Activated effector memory CD4-positive, alpha-beta T cell treated with anti-CD3 and anti-CD28 coated beads, Interleukin-2, amount 50 U/mL, for 16 hours (primary cell): ENCODE measurements at places on chromosomes 7 and 10.

DNA sequence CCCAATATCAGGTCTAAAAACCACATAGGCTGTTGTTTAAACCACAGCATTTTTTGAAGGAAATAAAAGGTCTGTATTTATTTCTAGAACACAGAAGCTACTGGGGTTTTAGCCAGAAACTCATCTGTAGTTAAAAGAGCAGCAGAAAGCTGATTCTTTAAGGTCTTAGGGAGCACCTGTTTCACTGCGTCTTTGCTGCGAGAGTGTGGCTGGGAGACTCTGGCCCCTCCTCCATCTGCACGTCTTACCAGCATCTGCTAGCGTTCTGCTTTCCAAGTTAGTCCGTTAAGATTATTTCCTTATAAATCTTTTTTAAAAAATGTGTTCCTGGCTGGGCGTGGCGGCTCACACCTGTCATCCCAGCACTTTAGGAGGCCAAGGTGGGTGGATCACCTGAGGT lies 95.9 kb downstream of the ADARB2 start:
- no peak for DNase-seq

DNA sequence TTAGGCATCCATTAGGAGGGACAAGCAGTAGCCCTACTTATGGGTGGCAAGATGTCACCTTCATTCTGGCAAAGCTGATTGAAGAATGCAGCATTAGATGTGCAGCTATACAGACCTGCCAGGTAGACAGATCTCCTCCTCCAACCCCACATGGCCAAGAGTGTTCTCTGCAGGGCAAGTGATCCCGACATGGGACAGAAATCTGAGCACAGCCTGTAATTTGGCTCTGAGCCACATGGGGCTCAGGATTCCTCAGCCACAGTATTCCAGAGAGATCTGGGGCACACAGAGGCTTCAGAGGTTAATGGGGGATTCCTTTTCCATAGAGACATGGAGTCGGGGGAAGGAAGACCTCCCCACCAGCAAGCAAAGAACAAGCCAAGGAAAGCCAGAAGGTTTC lies 58.7 kb upstream of the GDF10 start:
- no peak for DNase-seq

GRCh38 chr10:86962136-86962980 lies 4.0 kb downstream of the SNCG start:
- peak; percentile 51 for DNase-seq

GRCh38 chr10:67861750-67862432 lies 22.6 kb upstream of the SIRT1 start:
- no peak for DNase-seq

GRCh38 chr10:78945838-78946237 lies 122.9 kb upstream of the ZMIZ1 start:
- DNase-seq, result no peak

- DNase-seq, result no peak
Observed at GRCh38 chr7:87316097-87316700, 29.3 kb upstream of the CROT start.

GRCh38 chr10:62098278-62099121 lies 170.1 kb downstream of the RTKN2 start:
- no peak for DNase-seq

- DNase-seq, result no peak
Observed at GRCh38 chr10:35711615-35712411, 69.7 kb upstream of the FZD8 start.

DNA sequence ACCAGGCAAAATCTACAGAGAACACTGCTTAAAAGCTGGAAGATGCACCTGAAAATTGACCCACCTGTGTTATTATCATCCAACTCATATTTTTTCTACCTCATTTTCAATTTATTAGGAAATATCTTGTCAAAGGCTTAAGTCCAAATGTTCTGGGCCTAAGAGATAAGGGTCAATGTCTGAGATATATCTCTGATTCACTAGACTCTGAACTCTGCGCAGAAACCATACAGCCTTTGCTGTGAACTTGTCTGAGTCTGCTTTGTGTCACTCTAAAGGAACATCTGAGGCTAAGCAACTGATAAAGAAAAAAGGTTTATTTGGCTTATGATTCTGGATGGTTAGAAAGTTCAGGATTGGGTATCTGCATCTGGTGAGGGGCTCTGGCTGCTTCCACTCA lies 3.7 kb downstream of the PON1 start:
- no peak for DNase-seq

- DNase-seq, result no peak
Observed at GRCh38 chr10:67520924-67521520, 175.0 kb downstream of the CTNNA3 start.

GRCh38 chr7:155296788-155297516 lies 726 bp upstream of the INSIG1 start:
- peak; percentile 94 for DNase-seq

DNA sequence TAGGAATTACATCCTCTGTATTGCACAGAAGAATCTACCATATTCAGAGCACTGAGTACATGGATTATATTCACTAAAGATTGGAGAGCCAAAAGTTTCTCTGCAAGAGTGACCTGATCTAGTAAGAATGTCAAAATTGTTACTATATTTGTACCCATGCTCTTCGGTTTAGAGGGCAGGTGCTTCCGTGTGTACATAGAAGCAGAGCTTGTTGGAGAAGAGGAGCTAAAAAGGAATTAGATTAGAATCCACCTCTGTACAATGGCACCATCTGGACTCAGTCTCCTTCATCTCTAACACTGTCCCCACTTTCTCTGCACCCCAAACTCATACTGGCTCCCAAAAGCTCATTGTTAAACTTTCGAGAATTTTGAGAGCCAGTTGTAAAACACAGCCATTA lies 8.3 kb downstream of the CALD1 start:
- DNase-seq, result no peak

DNA sequence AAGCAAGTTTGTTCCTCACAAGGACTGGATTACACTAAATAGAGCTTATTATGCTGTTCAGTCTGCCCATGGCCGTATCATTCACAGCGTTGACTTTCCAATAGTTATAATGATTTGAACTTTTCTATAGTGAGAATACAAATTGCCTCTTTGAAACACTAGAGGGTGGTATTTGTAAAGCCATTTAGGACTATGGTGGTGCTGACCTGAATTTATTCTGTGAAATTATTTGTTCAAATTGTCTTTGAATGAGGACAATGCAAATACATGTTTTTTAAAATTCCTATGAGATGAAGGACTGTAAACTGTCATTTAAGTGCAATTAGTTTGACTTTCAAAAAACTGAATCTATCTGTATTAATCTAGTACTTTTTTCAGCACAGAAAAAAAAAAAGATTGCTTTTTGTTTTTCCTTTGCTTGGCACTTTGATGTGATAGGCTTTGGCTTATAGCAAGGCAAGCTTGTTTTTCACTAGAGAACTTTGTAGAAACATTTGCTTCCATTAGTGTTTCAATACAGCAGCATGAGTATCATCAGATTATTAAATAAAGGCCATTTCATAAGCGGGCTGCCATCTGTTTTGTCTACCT lies 122.7 kb upstream of the TMEM229A start:
- no peak for DNase-seq

DNA sequence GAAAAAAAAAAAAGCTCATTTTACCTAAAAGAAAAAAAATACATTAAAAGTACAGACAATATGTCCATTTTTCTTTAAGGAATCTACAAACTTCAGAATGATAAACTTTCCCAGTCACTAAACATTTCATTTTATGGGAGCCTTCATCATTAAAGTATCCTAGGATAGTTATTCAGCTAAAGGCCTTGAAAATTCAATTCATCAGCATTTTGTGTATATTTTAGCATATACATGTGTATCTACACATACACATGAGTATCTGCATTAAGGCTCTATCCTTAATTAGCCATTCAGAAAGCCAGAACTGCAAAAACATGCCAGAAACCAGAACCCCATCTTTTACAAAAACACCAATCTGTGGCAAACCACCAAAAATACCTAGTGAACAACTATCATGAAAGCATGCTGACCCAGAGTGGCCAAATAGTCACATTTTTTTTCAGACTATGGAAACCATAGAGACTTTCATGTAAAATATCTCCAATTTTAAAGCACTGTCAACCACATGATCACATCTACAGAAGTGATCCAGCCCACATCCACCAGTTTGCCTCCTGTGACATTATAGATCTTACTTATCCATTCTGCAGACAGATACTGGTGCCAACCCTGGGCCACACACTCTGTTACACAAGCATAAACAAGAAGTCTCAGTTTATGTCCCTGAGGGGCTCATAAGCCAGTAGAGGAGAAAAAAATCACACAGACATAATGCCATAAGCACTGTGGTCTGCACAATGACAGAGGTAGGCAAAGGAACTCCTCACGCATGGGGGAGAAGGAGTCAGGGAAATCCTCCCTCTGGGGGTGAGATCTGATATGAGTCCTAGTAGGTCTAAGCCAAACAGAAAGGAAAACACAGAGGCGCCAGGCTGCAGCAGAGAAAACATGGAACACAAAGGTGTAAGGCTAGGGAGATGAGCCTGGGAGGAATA lies 79.2 kb downstream of the SRPK2 start:
- no peak for DNase-seq

DNA sequence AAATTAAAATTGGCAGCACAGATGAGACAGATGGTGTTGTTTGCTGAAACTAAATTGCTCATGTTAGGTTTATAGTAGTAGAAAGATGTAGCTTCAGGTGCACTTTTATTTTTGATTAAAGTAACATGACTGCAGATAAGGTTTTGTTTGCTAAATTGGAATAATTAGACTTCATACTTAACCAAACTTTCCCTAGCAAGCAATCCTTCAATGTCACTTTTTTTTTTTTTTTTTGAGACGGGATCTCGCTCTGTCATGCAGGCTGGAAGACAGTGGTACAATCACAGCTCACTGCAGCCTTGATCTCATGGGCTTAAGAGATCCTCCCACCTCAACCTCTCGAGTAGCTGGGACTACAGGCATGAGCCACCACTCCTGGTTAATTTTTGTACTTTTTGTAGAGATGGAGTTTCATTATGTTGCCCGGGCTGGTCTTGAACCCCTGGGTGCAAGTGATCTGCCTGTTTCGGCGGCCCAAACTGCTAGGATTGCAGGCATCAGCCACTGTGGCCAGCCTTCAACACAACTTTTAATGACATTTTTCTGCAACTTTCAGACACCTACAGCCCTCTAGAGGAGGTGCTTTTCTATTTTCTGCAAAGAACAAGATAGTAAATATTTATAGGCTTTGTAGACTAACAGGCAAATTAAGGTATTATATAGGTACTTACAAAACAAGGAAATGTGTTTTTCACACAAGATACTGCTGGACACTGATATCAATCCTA lies 84.8 kb upstream of the CCNY start:
- DNase-seq, result no peak

GRCh38 chr10:22833781-22834180 lies 94.1 kb upstream of the ARMC3 start:
- no peak for DNase-seq

DNA sequence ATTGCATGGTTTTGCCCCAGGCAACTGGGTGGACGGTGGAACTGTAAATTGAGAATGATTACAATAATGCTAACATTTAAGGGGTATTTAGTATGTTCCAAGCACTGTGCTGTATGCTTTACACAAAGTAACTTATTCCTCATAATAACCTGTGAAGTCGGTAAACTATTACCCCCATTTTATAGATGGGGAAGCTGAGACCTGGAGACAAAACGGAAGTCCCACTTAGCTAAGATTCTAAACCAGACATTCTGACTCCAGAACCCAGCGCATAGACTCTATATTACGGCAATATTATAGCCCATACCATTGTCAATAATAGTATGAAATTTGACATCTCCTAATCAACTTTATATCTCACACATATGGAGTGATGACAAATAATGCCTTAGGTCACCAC lies 39.9 kb upstream of the TMEM236 start:
- no peak for DNase-seq

- peak; percentile 44 for DNase-seq
Observed at GRCh38 chr10:131725581-131726069, 175.2 kb upstream of the PPP2R2D start.

DNA sequence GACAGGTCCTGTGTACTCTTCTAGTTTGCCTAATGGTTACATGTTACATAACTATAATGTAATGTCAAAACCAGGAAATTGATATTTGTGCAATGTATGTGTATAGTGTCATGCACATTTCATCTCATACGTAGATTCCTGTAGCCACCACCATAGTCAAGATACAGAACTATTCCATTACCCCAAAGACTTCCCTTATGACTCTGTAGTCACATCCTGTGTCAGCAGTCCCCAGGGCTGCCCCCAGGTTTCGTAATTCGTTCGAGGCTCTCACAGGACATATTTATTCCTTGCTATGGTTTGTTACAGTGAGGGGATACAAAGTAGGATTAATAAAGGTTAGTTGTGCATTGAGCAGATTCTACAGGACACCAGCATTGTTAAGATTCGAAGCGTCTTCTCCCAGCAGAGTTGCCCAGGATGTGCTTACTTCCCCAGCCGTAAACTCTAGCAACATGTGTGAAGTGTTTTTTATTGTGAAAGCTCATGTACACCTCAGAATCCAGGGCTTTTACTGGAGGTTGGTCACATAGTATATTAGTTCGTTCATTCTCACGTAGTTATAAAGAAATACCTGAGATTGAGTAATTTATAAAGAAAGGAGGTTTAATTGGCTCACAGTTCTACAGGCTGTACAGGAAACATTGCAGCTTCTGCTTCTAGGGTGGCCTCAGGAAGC lies 18.6 kb downstream of the RABGEF1 start:
- no peak for DNase-seq

DNA sequence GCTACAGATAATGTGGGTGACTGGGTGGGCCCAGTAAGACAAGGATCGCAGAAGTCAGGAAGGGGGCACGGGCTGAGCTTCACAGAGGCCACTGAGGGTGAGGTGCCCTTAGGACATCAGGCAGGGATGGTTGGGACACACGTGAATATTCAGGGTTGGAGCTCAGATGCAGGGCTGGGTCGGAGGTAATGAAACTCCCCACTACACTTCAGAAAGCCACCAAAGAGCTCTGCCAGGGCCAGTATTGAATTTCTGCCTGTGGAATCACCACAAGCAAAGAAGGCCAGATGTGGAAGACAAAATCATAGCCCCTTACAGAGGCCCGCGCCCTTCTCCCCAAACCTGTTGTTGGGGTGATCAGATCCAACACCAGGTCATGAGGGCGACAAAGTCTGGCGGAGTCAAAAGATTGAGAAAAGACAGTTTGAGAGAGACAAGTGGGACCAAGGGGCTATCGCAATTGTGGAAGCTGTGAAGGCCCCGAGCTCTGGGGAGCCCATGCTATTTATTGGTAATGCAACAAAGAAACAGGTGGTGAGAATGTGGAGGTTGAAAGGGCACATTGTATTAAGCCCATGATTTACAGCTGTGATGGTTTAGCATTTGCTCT lies 42.4 kb downstream of the STRA8 start:
- no peak for DNase-seq

DNA sequence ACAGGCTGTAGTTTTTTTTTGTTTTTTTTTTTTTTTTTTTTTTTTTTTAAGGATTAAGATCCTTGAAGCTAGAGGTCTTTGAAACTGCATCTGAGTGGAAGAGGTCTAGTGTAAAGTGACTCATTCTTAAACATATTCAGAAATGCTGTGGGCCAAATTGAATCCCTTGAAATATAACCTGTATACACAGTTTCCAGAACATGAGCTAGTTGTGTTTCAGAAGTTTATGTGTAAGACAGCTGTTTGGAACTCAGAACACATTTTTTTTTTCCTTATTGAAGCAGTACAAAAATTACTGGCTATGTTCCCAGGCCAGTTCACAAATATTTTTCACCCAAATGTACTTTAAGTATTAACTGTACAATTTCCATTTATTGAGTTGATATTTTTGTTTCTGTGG lies 67.9 kb downstream of the PPP1R9A start:
- no peak for DNase-seq

GRCh38 chr7:84144935-84145334 lies 49.7 kb downstream of the SEMA3A start:
- no peak for DNase-seq

- no peak for DNase-seq
Observed at GRCh38 chr7:50472427-50472826, 22.3 kb upstream of the FIGNL1 start.

- DNase-seq, result no peak
Observed at GRCh38 chr7:95628831-95629439, 32.6 kb upstream of the PDK4 start.
